ENCODE measurements at places on chromosomes 1 and 21. TPM values are rescaled to one million over a fixed set of nuclear protein-coding genes. Genes with fewer than 3 reads are reported as not detected.

Gene AMY1B
- not detected for total RNA-seq

Gene PLA2G2D
- not detected for total RNA-seq

Gene PSRC1
- total RNA-seq = 6.5 TPM

Gene RAP1GAP
- 36.0 TPM for total RNA-seq

Gene SPRR2D
- not detected for total RNA-seq

Gene PLA2G2F
- not detected for total RNA-seq

Gene ZNF684
- 1.8 TPM for total RNA-seq

Gene NDUFS5
- 184 TPM for total RNA-seq

Gene OLFML2B
- total RNA-seq = 12.9 TPM

Gene DNAJC28
- 0.63 TPM for total RNA-seq

Gene GPR37L1
- not detected for total RNA-seq

Gene SPATA45
- total RNA-seq = not detected

Gene LEMD1
- not detected for total RNA-seq

Gene COA7
- total RNA-seq = 12.3 TPM

Gene NCAM2
- total RNA-seq = 0.51 TPM

Gene EPHB2
- 181 TPM for total RNA-seq

Gene INAVA
- 23.2 TPM for total RNA-seq

Gene S100A8
- not detected for total RNA-seq

Gene NOS1AP
- total RNA-seq = 0.38 TPM

Gene EBNA1BP2
- total RNA-seq = 100 TPM

Gene KDF1
- 1.6 TPM for total RNA-seq

Gene TFF2
- total RNA-seq = not detected

Gene IL24
- total RNA-seq = not detected

Gene CD5L
- not detected for total RNA-seq

Gene OR6N1
- total RNA-seq = not detected

Gene APCS
- not detected for total RNA-seq

Gene MFAP2
- 267 TPM for total RNA-seq

Gene GSTM5
- total RNA-seq = not detected

Gene MYOM3
- total RNA-seq = 3.6 TPM

Gene C1orf115
- 1.1 TPM for total RNA-seq

Gene LCE1D
- not detected for total RNA-seq

Gene S100A7
- total RNA-seq = not detected

Gene TMCO4
- 9.5 TPM for total RNA-seq

Gene ZBED6
- total RNA-seq = 16.2 TPM

Gene RNU1-1
- under 0.01 TPM for total RNA-seq

Gene ZNF648
- total RNA-seq = not detected

Gene TNFRSF18
- total RNA-seq = 5.1 TPM

Gene PTPRC
- not detected for total RNA-seq

Gene SPRR1A
- total RNA-seq = not detected

Gene HLX
- total RNA-seq = 3.9 TPM
